ENCODE measurements at places on chromosomes 7 and 10.

DNA sequence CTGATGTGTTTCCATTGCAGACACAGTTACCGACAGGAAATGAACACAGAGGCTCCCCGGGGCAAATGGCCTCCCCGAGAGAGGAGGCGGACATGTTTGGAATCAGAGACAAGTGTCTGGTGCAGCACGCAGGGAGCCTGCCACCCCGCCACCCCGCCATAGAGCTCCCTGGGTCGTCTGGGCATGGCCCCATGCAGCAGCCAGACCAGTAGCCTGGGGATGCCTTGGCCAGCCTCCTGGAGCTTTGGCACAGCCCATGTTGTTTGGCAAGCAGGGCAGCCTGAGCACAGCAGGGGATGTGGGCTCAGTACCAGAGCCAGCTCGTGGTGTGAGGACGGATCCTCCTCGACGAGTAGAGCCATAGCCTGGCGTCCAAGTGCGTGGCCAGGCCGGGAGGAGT is 80.8 kb downstream of the NKX6-2 start:
- DNase-seq = no peak

DNA sequence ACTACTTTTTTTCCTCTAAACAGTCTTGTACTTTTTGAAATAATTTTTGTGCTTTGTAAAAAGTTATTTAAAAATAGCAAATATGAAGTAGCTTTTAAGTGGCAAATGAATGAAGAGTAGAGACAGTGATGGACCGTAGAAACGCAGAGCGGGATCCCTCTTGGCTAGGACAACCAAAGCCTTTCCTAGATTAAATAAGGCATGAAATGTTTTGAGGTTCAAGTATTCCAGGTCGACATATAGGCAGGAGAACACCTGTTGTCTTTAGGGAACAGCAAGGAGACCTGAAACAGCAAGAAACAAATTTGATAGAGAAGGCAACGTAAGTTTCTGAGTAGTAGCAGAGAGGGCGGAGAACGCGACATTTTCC is 662 bp upstream of the PPRC1 start:
- DNase-seq = no peak

- no peak for DNase-seq
Measured at GRCh38 chr7:114966156-114966555, 44.3 kb downstream of the MDFIC start.

DNA sequence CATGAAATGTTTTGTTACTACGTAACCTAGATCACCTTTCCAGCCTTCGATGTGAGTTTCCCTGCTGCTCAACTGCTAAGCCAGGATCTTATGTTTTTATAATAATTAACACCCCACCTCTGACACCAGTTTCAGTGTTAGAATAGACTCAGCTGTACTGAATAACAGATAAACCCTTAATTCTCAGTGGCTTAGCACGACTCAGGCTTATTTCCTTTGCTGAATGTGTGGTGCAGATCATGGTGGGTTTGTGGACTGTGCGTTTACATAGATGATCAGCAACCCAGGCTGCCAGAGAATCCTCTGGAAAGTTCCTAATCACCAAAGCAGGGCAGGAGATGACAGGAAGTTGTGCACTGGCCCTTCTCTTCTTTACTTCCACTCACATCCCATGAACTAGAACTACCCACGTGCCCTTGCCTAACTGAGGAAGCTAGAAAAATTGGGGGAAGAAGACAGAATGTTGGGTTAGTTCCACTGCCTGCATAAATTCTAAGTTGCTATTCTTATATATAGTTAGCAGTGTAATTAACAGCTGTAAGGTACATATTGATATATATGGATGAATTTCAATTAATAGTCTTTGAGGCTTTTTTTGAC is 111.8 kb downstream of the MAPK8 start:
- no peak for DNase-seq

GRCh38 chr10:25417611-25418010 is 242.8 kb downstream of the GPR158 start:
- DNase-seq = no peak

GRCh38 chr7:87058744-87059524 is 520 bp downstream of the ELAPOR2 start:
- DNase-seq = no peak

GRCh38 chr10:75250934-75251333 is 15.2 kb upstream of the COMTD1 start:
- no peak for DNase-seq

DNA sequence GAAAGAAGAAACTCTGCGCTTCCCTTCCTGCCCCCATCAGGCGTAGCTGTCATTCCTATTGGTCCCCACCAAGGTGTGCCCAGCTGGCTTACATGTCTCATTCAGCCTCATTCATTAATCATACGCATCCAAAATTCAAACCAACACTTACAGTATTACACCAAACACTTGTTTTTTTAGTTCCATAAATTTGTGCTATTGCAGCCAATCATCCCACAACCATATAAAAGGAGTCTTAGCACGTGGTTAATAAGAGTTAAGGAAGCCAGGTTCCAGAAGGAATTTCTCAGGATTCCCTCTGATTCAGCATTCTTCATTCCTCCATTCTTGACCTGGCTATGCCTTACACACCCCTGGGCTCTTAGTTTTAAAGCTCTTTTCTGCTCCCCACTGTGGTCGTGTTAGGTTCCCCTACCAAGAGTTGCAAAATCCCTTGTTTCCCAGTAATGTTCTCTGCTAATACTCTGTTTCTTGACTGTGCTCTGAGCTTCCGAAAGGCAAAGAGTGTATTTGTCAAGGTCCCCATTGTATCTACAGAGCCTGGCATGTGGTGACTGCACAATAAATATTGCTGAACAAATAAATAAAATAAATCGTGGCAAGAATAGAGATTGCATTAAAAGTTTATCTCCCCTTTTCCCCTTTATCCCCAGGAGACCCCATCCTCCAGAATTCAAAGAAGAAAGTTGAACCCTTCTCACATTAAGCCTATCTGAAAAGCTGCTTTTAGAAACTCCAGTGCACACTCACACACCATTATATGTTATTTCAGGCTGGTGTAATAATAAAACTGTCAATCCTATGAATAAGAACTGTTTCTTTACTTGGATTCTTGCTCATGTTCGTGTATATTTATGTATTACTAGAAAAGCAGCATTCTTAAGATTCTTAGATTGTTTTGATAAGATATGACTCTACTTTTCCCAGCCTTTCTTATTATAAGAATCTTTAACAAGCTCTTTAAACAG is 514.4 kb downstream of the INHBA start:
- peak; percentile 81 for DNase-seq

Measured in AG09309 (cell line).